Endothelial cell of coronary artery (primary cell): ENCODE measurements at places on chromosomes 1 and 21. TPM values are rescaled to one million over a fixed set of nuclear protein-coding genes. Genes with fewer than 3 reads are reported as not detected.

The RAB13 gene
- 52.6 and 58.5 TPM in 2 replicates for total RNA-seq

The HEATR1 gene
- total RNA-seq, result 36.6 and 40.7 TPM in 2 replicates

The SYT14 gene
- total RNA-seq, result 0.09 and 2.4 TPM in 2 replicates

The FCRL1 gene
- not detected in 2 replicates for total RNA-seq

The PYHIN1 gene
- not detected in 2 replicates for total RNA-seq

The CLDN19 gene
- not detected in 2 replicates for total RNA-seq

The FAM131C gene
- 0.09 TPM in 2 replicates for total RNA-seq

The AMY1C gene
- total RNA-seq, result not detected in 2 replicates

The WDR64 gene
- total RNA-seq, result not detected in 2 replicates

The RIMKLA gene
- under 0.01 TPM in 2 replicates for total RNA-seq

The CCDC30 gene
- total RNA-seq, result 0.27 and 0.85 TPM in 2 replicates

The SMIM1 gene
- 1.0 and 1.2 TPM in 2 replicates for total RNA-seq

The TEX38 gene
- total RNA-seq, result not detected in 2 replicates

The SPRR2E gene
- total RNA-seq, result not detected in 2 replicates

The UQCRHL gene
- 13.7 and 14.3 TPM in 2 replicates for total RNA-seq

The HOOK1 gene
- total RNA-seq, result under 0.01 TPM in 1 of 2 replicates, not detected in the other

The PTPN7 gene
- not detected in 2 replicates for total RNA-seq

The SPRR1A gene
- total RNA-seq, result not detected in 2 replicates

The PADI6 gene
- total RNA-seq, result not detected in 2 replicates

The SIM2 gene
- under 0.01 TPM in 1 of 2 replicates, not detected in the other for total RNA-seq

The KIF17 gene
- 0.54 and 1.4 TPM in 2 replicates for total RNA-seq

The NMNAT1 gene
- 10.7 and 13.1 TPM in 2 replicates for total RNA-seq

The LIN28A gene
- not detected in 2 replicates for total RNA-seq

The C1orf53 gene
- 2.6 and 4.0 TPM in 2 replicates for total RNA-seq
